NCI-H1048 (cell line): ENCODE measurements at places on chromosomes 11 and 22.

DNA sequence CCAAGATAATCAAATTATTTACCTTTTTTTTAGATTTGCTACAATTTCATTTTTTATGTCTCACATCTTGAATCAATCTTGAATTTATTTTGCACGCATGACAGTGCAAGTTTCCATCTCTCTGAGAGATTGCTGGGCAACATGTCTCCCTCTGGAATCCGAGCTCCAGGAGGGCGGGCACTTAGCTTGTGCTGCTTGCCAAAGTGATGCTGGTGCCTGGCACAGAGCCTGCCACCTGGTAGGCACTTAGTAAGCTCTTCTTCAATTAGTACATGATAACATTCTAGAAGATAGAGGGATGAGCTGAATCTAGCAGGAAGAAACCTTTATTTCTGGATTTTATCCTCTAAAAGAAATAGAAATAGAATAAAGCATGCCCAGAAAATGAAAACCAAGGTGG is 27.5 kb upstream of the OR9I1 start:
- peak; percentile 60 for DNase-seq

DNA sequence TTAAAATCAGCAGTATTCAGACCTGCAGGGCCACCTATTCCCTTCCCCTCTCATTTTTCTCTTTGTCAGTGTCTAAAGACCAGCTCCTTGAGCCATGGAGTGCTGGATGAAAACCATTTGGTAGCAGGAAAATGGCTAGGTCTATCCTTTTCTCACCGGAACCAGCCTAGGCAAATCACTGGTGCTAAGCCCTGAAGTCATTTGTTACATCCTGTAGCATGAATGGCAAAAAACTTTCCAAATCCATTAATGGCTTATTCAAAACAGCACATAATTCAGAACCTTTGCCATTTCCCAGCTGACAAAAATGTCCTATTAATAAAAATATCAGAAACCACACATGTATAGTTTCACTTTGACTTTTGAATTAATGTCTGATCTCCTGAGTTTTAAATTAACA is 209.5 kb upstream of the E2F8 start:
- no peak for DNase-seq

- DNase-seq: no peak
These were observed 18.7 kb upstream of the ASPHD2 start for GRCh38 chr22:26410386-26410785.

GRCh38 chr11:1812274-1812673 is 22.5 kb upstream of the SYT8 start:
- DNase-seq: no peak

GRCh38 chr11:117583063-117583801 is 213.8 kb downstream of the DSCAML1 start:
- DNase-seq: no peak

DNA sequence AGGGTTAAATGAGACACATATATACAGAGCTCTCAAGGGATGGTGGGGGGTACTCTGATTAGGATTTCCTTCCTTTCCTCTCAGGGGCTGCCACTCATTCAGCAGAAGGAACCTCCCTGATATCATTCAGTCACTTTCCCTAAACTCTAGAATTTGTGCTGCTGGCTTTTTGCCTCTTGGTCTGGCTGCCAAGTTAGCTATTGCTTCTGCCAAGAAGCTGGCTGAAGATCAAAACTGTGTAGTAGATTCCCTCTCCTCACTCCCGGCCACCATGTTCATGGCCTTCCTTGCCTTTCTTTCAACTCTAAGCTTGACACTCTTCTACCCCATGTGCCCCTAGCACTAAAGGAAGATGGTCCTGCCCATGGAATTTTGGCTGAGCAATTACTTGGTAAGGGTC is 18.7 kb downstream of the SLC6A5 start:
- DNase-seq: no peak

- DNase-seq: no peak
These were observed 6.0 kb upstream of the OR10D3 start for GRCh38 chr11:124176925-124177715.

DNA sequence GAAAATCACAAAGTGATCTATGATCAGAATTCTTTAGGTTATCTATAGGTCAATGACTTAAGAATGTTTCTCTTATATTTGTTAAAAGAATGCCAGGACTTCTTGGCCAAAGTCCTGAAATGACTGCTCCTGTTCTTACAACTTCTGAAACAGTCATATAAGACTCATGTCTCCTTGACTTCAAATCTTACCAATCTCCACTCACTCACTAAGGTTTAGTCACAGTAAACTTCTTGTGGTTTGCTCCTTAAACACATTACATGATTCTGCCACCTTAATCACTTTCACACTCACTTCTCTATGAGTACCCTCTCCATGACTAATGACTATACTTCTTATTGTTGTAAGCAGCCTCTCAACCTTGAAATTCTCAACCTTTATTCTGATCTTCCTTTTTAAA is 648.7 kb upstream of the CCDC179 start:
- no peak for DNase-seq

- DNase-seq: no peak
These were observed 38.3 kb downstream of the NCAM1 start for GRCh38 chr11:112999520-112999919.

GRCh38 chr22:36986242-36986821 is 32.9 kb downstream of the TST start:
- no peak for DNase-seq

DNA sequence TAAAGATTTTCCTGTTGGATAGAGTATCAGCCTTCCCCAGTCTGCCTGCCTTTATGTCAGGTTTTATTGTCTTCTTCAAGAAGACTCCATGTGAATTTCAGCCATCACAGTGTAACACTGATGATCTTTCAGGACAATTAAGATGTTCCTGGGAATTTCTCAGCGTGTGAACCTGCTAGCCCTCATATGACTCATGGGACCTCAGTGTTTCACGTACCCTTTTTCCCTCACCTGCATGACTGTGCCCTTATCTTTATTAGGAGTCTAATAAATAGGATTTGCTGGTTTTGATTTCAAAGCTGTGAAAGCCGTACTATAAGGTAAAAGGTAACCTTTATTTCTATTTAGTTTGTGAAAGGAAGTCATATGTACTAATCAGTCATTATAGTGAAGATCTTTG is 81.7 kb upstream of the MYO18B start:
- no peak for DNase-seq

DNA sequence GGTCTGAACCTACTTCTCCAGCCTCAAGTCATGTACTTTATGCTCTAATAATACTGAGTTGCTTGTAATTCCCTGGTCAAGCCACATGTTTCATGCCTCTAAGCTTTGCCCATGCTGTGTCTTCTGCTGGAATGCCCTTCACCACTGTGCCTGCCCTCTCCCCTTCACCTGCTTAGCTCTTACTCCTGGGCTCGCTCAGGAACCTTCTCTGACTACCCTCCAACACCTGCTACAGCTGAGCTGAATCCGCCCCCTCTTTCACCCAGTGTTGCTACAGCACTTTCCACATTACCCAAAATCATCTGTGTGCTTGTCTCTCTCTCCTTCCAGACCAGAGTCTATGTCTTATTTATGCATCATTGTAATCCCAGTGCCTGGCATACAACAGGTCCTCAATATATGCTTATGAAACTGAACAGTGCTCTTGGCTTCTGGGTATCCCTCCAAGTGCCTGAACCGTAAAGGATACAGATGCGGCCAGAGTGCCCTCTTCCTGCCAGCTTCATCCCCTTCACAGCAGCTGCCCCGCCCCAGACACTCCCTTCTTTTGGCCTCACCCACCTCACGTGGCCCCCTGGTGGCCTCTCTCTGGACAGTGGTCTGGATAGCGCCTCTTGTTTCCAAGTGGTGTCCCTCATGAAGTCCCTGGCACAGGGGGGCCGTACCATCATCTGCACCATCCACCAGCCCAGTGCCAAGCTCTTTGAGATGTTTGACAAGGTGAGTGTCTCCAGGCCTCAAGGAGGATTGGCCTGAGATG is 7.1 kb downstream of the ABCG4 start:
- no peak for DNase-seq

DNA sequence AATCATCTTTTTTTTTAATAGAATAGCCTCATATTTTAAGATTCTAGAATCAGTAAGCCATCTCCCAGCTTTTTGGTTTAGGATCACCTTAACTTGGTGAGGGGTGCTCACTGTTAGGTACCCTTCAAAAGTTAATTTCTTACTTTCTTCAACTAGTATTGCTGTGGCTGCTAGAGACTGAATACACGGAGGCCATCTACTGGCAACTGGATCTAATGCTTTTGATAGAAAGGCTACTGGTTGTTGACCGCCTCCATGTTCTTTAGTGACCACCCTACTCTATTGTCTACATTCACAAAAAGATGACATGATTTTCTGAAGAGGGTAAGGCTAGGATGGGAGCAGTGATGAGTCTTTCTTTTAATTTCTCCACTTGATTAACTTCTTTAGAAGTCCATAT is 16.7 kb upstream of the ALDH3B2 start:
- DNase-seq: no peak

DNA sequence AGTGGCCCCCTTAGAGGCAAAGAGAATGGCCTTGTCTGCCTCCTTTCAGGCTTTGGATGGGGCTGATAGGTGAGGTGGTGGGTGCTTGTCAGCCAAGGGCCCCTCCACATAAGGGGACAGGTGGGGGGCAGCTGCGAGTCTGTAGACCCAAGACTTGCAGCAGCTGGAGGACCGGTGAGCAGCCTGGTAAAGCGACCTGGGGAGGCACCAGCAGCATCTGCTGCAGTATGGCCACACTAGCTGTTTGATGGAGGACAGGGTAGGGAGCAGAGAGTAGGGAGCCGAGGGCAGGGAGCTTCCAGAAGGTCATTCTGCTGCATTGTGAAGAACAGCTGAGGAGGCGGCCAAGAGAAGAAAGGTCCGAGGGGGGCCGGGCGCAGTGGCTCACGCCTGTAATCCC is 16.8 kb upstream of the MRTFA start:
- no peak for DNase-seq

GRCh38 chr11:1953489-1954266 is 6.5 kb downstream of the MRPL23 start:
- no peak for DNase-seq

GRCh38 chr11:129978447-129978846 is 24.2 kb downstream of the PRDM10 start:
- DNase-seq: no peak

- DNase-seq: no peak
These were observed 271 bp downstream of the FKBP2 start for GRCh38 chr11:64241241-64241490.

DNA sequence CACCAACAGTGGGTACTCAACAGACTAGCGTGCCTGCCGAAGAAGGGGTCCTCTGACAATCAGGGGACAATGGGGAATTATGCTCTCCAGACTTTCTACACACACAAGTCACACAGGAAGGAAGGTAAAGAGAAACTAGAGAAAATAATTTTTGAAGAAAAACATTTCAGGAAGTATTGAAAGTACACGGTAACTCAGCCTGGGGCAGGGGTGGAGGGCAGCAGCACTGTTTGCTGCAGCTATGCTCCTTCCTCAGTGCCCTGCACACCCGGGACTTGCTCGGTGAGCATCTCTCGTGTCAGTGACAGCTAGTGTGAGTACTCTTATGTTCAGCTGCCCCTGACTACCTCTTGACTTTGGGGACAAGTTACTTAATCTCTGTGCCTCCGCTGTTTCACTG is 18.0 kb upstream of the APOA1 start:
- no peak for DNase-seq

GRCh38 chr11:86369668-86370067 is 5.0 kb upstream of the CCDC81 start:
- no peak for DNase-seq

DNA sequence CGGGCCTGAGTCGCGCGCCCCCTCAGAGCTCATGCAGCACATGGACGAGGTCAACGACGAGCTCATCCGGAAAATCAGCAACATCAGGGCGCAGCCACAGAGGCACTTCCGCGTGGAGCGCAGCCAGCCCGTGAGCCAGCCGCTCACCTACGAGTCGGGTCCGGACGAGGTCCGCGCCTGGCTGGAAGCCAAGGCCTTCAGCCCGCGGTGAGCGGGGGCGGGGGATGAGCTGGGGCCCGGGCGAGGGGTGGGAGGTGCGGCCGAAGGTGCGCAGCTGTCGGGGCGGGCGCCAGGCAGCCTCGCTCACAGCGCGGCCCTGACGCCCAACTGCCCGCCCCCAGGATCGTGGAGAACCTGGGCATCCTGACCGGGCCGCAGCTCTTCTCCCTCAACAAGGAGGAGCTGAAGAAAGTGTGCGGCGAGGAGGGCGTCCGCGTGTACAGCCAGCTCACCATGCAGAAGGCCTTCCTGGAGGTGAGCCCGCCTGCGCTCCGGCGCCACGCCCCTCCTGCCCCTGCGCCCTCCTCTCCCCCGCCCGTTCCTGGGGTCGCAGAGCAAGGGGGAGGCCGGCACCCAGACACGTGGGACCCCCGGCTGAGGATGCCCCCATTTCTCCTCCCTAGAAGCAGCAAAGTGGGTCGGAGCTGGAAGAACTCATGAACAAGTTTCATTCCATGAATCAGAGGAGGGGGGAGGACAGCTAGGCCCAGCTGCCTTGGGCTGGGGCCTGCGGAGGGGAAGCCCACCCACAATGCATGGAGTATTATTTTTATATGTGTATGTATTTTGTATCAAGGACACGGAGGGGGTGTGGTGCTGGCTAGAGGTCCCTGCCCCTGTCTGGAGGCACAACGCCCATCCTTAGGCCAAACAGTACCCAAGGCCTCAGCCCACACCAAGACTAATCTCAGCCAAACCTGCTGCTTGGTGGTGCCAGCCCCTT is 20.5 kb downstream of the EPS8L2 start:
- no peak for DNase-seq

DNA sequence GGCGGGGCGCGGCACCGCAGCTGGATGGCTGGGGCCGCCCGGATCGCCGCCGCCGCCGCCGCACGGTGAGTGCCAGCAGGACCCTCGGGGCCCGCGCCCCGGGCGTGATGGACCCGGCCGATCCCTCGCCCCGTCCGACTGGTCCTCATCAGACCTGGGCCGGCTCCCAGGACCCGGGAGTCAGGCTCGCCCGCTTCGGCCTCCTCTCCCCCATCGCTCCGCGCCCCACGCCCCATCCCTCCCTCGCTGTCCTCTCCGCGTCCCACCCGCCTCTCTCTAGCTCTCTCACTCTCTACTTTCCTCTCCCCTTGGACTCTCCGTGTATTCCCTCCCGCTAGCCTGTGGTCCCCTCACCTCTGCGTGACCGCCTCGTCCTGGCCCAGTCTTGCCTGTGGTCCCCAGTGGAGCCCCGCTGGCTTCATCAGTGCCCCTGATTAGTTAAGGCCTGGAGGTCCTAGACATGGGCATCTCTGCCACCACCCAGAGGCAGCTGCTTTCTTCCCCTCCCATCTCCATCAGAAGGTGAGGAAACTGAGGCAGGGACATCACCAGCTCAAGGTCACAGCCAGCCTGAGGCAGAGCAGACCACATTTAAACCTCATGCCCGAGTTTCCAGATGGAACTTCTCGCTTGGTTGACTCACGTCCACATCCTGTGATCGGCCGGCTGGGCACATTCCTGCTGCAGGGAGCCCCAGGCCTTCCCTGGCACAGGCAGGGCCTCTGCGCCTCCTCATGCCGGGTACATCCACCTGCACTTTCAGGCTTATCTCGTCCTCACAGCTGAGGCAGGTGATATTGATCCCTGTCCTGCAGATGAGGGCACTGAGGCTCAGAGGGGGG is 429 bp downstream of the SLC39A13 start:
- no peak for DNase-seq
